ENCODE measurements at places on chromosomes 1 and 21.

DNA sequence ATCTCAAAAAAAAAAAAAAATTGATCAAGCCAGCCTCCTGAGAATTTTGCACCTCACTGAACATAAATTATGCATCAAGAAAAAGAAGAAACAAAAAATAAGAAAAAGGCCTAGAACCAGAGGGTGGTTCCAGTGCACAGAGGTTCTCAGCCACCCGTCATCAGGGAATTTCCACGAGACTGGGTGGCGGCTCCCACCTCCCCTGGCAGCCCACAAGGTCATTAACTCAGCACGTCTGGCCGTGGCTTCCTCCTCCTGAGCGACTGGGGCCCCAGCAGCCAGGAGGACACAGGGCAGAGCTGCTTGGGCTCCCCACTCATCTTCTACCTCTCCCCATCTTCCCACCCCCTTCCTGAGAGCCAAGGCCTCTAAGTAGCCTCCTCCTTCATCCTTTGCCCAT is 15.7 kb upstream of the TMEM51 start:
- DNase-seq: no peak

DNA sequence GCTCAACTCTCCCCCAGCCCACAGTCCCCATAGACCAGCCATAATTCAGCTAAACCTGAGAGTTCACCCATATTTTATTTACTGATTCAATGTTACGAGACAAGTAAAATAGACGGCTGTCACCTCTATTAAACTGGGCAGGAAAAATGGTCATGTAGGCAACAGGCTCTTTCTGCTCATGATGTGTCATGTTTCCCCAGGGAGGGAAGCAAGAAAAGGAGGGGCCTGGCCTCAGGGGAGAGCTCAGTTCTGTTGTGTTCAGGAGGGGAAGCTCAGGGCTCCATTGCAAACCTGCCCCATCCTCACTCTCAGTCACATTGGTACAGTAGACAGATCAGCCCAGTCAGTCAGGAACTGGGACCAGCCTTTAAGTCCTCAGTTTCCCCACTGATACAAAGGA is 12.8 kb downstream of the GRIK3 start:
- DNase-seq: no peak

GRCh38 chr1:206716870-206717673 is 32.4 kb downstream of the MAPKAPK2 start:
- no peak for DNase-seq

GRCh38 chr1:91120421-91120820 is 98.6 kb upstream of the ZNF644 start:
- no peak for DNase-seq

GRCh38 chr1:2783435-2784397 is 17.8 kb downstream of the TTC34 start:
- DNase-seq: no peak

DNA sequence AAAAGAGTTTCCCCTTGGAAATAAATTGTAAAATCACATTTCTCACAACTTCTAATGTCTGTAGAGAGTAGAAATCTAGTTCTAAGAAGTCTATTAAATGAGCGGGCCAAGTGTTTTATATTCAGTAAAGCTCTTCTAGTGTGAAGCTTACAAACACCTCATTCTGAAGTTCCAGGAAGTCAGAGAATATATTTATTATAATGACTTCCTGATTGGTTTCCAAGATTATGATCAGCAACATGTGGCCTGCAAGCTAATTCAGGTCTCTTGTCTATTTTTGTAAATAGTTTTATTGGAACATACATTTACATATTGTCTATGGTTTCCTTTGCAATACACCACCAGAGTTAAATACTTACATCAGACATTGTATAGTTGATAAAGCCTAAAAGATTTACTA is 603.9 kb downstream of the AMY1C start:
- no peak for DNase-seq

DNA sequence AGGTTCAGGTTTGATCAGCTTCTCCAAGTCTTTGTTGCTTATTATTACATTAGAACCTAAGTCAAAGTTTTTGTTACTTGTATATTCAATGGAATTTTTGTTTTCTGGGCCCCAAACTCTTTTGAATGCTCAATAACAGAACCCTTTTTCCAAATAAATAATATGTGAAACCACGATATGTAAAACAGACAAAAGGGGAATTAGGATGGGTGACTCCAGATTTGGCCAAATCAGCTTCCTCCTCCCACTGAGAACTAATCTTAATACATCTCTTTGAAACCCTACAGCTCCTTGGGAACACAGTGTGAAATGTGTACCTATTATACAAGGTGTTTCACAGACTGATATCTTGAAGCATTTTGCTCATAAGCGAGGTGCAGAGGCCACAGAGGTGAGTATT is 67.0 kb upstream of the TNFSF18 start:
- DNase-seq: no peak

- no peak for DNase-seq
Observed at GRCh38 chr1:179911812-179912211, 29.7 kb downstream of the TOR1AIP1 start.

- no peak for DNase-seq
Observed at GRCh38 chr1:41882068-41882477, 36.6 kb downstream of the HIVEP3 start.

GRCh38 chr1:8351693-8352470 is 34.0 kb downstream of the SLC45A1 start:
- DNase-seq: no peak

DNA sequence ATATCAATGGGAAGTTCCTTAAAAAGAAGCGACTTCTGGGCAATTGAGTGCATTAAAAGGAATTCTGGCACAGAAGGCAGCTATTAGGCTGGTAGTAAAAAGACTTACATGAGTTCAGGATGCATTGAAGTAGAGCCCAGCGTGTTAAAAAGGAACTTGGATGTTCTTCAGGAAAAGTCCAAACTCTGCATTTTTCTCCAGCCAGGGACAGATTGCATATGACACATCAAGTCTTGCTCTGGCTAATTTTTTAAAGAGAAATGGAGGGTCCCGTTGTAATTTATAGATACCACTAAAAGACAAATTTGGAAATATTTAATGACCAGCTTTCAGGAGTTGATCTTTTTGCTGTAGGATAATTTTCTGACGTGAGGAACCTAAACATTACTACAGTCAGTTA is 1.2 kb downstream of the TPRG1L start:
- DNase-seq: no peak

GRCh38 chr1:206455289-206455665 is 15.0 kb upstream of the IKBKE start:
- no peak for DNase-seq

GRCh38 chr1:21909286-21909759 is 27.8 kb downstream of the HSPG2 start:
- no peak for DNase-seq

- DNase-seq: no peak
Observed at GRCh38 chr1:164838786-164839185, 279.8 kb downstream of the PBX1 start.

DNA sequence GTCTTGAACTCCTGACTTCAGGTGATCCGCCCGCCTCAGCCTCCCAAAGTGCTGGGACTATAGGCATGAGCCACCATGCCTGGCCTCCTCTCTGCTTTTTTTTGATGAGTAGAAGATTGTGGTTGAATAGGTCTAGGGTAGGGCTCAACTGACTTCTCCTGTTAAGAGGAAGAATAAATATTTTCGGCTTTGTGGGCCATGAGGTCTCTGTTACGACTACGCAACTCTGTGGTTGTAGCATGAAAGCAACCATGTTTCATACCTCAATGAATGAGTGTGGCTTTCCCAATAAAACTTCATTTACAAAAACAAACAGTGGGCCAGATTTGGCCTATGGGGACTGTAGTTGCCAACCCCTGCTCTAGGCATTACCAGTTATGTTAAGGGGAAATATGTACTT is 67.8 kb downstream of the NID1 start:
- no peak for DNase-seq

DNA sequence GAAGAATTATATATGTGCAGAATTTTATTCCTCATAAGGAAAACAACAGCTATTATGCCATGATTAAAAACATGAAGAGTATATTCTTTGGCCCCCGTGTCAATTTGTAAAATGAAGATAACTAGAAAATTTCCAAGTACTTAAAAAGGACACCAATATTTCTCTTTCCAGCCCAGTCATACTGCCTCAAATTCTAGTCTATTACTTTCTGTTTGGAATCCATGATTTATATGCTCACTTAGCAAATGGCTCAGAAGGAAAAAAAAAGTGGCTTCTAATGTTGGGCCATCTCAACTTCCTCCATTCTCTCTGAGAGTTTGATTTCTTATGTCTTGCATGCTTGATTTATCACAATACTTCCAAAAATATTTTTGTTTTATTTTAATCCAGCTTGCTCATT is 1431.1 kb downstream of the AMY1C start:
- no peak for DNase-seq

- no peak for DNase-seq
Observed at GRCh38 chr21:33932731-33933130, 17.1 kb upstream of the ATP5PO start.

GRCh38 chr21:43207868-43208267 is 39.1 kb downstream of the CRYAA start:
- DNase-seq: no peak

- no peak for DNase-seq
Observed at GRCh38 chr1:231357187-231357772, 19.2 kb downstream of the SPRTN start.

DNA sequence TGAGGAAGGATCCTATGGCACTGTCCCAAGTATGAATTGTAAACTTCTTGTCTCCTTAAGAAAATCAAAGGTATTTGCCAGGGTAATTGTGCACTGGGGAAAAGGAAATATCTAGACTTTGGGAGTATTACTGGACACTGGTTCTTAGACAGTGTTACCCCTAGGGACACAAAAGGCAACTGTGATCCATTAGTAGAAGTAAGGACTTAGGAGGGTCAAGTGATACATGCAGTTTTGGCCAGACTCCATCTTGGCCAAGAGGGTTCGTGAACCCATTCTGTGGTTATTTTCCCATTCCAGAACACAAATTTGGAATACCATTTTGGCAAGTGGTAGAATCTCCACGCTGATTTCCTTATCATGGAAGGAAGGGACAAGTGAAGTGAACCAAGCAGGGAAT is 98.1 kb downstream of the TM2D1 start:
- no peak for DNase-seq

DNA sequence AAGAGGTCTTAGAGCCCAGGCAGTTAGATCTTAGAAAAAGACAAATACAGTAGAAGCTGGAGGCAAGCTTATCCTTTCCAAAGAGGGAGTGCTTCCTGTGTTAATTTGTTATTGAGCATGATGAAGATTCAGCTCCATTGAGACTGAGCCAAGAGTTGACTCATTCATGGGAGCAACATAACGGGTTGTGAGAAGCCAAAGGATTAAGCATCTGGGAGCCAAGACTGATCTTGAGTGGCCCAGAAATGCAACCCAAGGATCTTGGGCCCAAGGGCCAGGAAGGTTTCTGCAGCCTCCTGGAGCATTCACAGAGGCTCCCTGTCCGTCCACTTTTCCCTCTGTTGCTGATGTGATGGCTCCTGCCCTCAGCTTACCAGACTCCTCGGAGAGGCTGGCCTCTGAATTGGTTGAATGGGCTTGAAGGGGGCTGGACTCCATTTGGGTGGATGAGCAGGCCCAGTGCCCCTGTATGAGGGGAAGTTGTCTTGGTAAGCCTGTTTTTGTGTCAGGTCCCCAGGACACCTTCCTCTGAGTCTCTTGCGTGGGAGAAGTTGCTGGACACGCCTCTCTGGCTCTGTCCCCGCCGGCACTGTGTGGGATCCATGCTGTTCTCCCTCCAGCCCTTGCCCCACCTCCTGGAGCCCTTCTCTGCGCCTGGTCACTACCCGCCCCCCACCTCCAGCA is 42.4 kb downstream of the PDE9A start:
- DNase-seq: no peak

DNA sequence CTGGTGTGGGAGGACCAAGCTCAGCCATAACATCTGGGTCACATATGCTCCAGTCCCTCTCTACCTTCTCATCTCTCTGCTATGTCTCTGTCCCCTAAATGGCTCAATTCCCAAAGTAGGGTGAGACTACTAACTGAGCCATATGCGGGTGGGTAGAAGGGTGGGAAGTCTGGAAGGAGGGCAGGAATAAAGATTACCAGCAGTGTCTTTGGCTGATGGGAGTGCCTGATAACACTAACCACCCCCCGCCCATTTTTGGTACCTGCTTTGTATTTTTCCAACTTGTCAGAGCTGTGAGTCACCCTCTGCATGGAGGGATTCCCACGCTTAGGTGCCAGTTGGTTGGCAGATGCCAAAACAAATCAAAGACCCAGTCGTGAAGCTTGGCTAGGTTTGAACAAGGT is 14.9 kb upstream of the SSBP3 start:
- DNase-seq: no peak

DNA sequence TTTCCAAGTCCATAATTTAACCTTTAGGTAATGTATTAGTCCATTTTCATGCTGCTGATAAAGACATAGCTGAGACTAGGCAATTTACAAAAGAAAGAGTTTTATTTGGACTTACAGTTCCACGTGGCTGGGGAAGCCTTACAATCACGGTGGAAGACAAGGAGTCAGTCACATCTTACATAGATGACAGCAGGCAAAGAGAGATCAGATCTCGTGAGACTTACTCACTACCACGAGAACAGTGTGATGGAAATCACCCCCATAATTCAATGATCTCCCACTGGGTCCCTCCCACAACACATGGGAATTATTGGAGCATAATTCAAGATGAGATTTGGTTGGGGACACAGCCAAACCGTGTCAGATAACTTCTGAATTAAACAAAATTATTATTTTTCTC is 44.0 kb downstream of the CNIH3 start:
- DNase-seq: no peak

DNA sequence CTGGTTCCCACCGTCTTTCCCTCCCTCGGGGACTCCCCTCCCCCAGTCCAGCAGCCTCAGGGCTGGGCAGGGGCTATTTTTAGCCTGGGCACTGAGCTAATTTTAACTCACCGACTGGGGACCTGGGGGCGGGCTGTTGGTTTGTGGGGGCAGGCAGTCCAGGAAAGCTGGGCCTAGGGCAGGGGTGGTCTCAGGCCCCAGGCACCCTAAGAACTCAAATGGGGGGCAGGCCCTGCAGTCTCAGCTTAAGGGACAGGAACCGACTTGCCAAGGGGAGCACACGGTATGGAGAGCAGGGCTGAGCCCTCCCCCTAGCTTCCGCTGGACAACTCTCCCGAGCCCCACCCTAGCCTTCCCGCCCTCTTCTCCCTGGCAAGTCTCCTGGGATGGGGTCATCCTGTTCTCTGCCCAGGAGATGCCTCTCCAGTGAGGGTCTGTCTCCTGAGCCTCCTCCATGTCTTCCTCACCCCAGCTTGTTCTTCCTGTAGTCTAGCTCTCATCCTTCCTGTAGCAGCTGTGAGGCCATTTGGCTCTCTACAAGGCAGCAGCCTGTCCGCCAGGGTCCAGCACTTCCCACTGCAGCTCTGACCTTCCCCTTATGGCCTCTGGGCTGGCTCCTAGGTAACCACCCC is 10.1 kb downstream of the MEF2D start:
- DNase-seq: no peak

GRCh38 chr21:24150753-24151152 is 1456.5 kb downstream of the MRPL39 start:
- DNase-seq: no peak

GRCh38 chr1:172959571-172959970 is 91.2 kb downstream of the TNFSF18 start:
- DNase-seq: no peak

- no peak for DNase-seq
Observed at GRCh38 chr1:14612256-14612655, 13.8 kb downstream of the KAZN start.

Data from activated T-cell treated with anti-CD3 and anti-CD28 coated beads, Interleukin-2, amount 50 U/mL, for 4 hours (primary cell).